ENCODE measurements at places on chromosomes 1 and 21. TPM values are rescaled to one million over a fixed set of nuclear protein-coding genes. Genes with fewer than 3 reads are reported as not detected.

C1orf56 gene
- total RNA-seq = 1.6 TPM

GRCh38 chr1:94614996-94615395 lies 73.4 kb upstream of the F3 start:
- no peak for DNase-seq

DNA sequence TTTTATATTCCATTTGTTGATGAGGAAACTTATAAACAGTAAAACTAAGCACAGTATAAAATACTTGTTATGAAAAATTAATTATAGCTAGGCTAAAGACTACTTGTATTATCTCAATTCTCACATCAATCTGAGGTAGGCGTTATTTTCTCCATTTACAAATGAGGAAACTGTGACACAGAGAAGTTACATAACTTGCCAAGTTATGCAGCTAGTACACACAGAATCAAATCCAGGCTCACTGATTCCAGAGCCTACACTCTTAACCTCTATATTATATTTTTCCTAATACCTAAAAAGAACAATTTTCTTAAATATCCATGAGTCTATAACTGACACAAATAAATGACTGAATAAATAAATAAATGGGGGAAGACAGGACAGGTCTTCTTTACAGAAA lies 11.2 kb upstream of the VPS45 start:
- no peak for DNase-seq

GRCh38 chr1:168455764-168456163 lies 88.0 kb downstream of the XCL2 start:
- DNase-seq = no peak

GRCh38 chr1:53766194-53766742 lies 27.3 kb upstream of the GLIS1 start:
- DNase-seq = no peak

TENT5C gene
- 3.7 TPM for total RNA-seq

SPATA17 gene
- total RNA-seq = 0.33 TPM

- DNase-seq = no peak
Measured at GRCh38 chr1:46818591-46818990, 19.7 kb downstream of the CYP4B1 start.
